M059J (cell line): ENCODE measurements at places on chromosomes 3 and 15. TPM values are rescaled to one million over a fixed set of nuclear protein-coding genes. Genes with fewer than 3 reads are reported as not detected.
A peak's percentile ranks its signal among the peaks of the same experiment; 100 is the strongest.

- no peak for DNase-seq
Measured at GRCh38 chr15:53862386-53862785, 102.9 kb upstream of the WDR72 start.

Gene LEKR1
- total RNA-seq: 0.94 and 1.6 TPM in 2 replicates

Gene CADPS
- 0.84 TPM in 1 of 2 replicates, not detected in the other for total RNA-seq

DNA sequence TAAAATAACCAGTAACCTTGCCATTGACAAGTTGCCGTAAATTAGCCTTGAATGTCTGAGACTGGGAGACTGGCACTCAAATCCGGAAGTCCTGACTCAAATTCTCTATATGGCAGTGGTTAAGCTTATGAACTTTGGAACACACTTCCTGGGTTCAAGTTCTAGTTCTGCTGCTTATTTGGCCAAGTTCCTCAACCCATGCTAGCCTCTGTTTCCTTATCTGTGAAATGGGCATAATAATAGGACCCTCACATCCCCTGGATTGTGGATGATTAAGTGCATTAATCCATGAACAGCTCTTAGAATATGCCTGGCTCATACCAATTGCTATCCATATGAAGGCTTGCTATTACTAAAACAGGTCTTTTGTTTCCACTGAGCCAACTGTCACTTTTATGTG lies 311.5 kb downstream of the EDEM1 start:
- no peak for DNase-seq

Gene LRTM1
- not detected in 2 replicates for total RNA-seq

Gene GOLGA8O
- 0.07 and 0.12 TPM in 2 replicates for total RNA-seq

- DNase-seq: no peak
Measured at GRCh38 chr15:50190723-50191122, 8.7 kb downstream of the SLC27A2 start.

Gene CPNE9
- not detected in 2 replicates for total RNA-seq

Gene CHRNB4
- not detected in 2 replicates for total RNA-seq

DNA sequence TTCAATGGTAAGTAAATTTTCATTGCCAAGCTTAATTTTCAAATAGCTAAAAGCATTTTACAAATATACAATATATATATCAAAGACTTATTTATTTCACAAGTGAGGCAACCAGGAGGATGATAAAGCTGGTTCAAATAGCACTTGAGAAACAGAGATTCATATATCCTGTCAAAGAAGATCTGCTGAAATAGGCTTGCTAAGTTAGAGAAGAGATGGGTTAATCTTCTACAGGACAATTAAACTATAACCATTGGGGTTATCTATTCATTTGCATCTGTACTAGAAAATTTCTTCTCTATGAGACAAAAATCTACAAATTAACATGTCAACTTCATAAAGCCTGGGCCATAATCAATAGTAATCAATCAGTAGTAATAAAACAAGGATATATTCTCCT lies 637.7 kb upstream of the UBE2E2 start:
- no peak for DNase-seq

DNA sequence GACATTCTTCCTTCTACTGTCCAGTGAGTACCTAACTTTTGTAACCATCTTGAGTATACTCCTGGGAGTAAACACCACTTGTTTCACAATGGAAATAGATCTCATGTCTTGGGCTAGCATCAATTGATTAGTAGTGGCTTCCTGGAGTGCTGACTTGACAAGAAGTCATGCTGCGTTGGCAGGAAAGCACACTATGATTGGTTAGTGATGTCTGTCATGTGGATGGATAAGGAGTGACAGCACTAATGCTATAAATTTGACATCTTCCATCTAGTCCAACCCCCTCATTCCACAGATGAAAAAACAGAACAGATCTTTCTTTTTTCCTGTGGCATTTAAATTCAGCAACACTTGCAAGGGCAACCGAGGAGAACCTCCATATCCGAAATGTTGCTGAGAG lies 47.6 kb upstream of the PRICKLE2 start:
- no peak for DNase-seq

DNA sequence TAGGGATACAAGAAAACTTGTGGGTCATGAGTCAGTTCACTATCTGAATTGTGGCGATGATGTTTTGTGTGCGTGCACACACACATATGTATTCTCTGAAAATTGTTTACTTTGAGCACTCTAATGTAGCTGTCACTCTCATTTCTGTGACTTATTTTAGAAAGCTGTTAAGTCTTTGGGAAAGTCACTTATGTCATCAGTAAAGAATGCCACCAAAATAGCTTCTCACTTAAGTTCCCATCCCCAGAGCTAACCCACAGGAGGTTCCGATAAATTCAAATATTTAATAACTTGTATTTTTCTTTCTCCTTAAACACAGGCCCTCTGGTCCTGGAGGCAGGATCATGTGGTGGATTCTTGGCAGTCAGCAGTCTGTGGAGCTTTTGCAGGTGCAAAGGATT lies 138.3 kb downstream of the LRIG1 start:
- peak; percentile 62 for DNase-seq

DNA sequence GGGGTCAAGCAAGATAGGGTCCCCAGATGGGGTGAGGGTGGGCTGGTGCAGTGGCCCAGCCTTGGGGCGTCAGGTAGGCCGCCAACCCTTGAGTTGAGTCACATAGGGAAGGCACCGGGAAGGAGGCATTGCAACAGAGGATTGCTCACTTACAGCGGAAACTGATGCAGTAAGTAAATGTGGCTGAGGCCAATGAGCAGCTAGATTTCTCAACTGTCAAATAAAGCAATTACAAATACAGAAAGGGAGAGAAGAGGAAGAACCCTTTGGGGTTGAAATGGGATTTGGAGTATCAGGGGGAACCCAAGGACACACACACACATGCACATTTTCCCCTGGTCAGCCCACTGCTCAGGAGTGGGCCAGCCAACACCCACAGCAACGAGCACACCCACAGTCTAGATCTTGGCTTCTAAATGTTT lies 44.0 kb downstream of the CHSY1 start:
- peak; percentile 65 for DNase-seq

Gene FEZF2
- not detected in 2 replicates for total RNA-seq

- DNase-seq: peak; percentile 18
Measured at GRCh38 chr3:8450618-8451017, 51.0 kb upstream of the LMCD1 start.

Gene WDR49
- total RNA-seq: not detected in 2 replicates

DNA sequence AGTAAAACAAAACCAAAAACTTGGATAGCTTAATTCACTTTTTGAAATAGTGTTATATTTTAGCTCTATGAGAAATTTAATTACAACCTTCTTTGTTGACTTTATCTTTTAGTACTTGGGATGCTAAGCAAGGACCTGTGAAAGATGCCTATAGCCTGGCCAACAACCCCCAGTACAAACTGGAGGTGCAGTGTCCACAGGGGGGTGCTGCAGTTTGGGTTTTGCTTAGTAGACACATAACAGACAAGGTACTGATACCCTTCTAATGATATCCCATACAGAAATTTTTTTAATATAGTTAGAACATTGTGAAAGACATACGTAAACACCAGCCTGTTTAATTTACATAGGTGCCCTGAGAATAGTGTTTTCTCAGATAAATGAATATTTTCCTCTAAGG lies 35.3 kb downstream of the CAPN7 start:
- peak; percentile 6 for DNase-seq

DNA sequence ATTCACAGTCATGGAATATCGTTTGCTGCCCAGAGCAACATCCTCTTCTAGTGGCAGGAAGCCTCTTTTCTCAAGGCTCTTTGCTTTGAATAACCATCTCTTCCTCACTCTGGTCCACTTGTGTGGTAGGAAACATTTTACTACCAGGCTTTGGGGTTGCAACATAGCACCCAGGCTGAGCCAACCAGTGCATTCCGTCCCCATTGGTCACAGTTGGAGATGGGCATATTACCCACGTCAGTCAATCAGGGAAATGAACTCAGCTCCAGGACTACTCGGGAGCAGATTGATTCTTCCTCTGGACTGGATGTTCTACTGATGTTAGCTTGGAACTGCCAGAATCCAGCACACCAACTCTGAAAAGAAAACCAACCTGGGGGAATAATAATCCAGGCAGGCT lies 4.2 kb upstream of the PEX5L start:
- DNase-seq: peak; percentile 8

Gene IMPG2
- under 0.01 TPM in 2 replicates for total RNA-seq

- DNase-seq: no peak
Measured at GRCh38 chr15:71920573-71920972, 110.2 kb downstream of the NR2E3 start.

Gene CFAP20DC
- total RNA-seq: not detected in 2 replicates

DNA sequence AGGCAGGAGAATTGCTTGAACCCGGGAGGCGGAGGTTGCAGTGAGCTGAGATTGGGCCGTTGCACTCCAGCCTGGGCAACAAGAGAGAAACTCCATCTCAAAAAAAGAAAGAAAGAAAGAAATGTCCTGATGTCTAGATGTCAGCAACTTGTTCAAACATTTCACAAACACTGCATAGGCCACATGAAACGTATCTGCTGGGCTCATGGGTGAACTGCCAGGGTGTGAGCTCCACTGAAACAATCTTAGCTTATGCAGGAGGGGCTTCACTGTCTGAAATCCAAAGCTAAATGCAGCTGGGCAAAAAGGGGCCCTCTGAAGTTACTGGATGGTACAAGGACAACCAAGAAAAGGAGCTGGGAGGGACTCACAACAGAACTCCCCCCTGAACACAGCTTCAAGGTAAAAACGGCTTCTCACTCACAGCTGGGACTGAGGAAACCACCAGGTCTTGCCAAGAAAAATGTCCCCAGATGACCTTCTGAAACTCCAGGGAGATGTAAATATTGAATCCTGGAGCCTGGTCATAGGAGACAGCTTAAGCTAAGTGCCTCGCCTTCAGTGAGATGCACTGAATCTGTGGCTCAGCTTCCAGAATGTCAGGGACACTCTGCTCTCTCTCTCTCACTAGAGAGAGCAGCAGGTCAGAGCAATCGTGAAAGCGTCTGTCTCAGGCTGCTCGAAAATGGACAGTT lies 31.9 kb downstream of the SEC61A1 start:
- DNase-seq: peak; percentile 77

- DNase-seq: peak; percentile 57
Measured at GRCh38 chr3:171193693-171194092, 167.2 kb upstream of the SLC2A2 start.

DNA sequence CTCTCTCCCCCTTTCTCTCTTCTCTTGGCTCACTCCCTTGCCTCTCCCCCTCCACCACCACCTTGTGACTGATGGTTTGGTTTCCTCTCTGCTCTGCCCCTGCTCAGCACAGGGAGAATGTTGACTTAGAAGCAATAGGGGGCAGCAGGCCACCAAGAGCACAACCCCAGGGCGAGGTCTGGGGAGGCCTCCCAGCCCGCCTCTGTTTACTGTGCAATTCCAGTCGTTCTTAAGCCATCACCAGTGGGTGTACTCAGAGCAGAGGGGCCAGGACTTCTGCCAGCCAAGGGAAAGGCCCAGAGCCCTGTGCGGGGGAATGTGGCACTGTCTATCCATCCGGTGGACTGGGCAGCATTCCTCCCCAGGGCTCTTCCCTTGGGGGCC lies 5.7 kb upstream of the APEH start:
- peak; percentile 29 for DNase-seq

GRCh38 chr15:35243758-35244157 lies 158.7 kb upstream of the NANOGP8 start:
- peak; percentile 2 for DNase-seq

GRCh38 chr15:31275331-31276262 lies 51.0 kb upstream of the KLF13 start:
- DNase-seq: no peak

- DNase-seq: no peak
Measured at GRCh38 chr3:144294659-144295538, 323.3 kb downstream of the DIPK2A start.

- no peak for DNase-seq
Measured at GRCh38 chr15:63362885-63363284, 18.8 kb downstream of the CA12 start.

Gene SCG5
- 67.9 and 75.2 TPM in 2 replicates for total RNA-seq

Gene CHRFAM7A
- total RNA-seq: 1.1 and 2.4 TPM in 2 replicates

GRCh38 chr15:41465822-41466421 lies 27.8 kb upstream of the ITPKA start:
- DNase-seq: peak; percentile 48

GRCh38 chr15:43723151-43723550 lies 23.1 kb upstream of the PDIA3 start:
- no peak for DNase-seq

GRCh38 chr3:125154800-125155269 lies 57.7 kb downstream of the SLC12A8 start:
- DNase-seq: no peak

Gene ANKRD34C
- not detected in 2 replicates for total RNA-seq

Gene SLC25A38
- 20.6 and 26.4 TPM in 2 replicates for total RNA-seq

- no peak for DNase-seq
Measured at GRCh38 chr3:133197619-133198018, 159.4 kb downstream of the TMEM108 start.
